ENCODE measurements at places on chromosomes 3 and 15. TPM values are rescaled to one million over a fixed set of nuclear protein-coding genes. Genes with fewer than 3 reads are reported as not detected.

Gene CCDC13
- 0.48 TPM for total RNA-seq

Gene INSYN1
- total RNA-seq: 5.1 TPM

Gene CEP63
- total RNA-seq: 21.4 TPM

Gene SPATA12
- total RNA-seq: not detected

Gene AHSG
- total RNA-seq: not detected

Gene EPB42
- total RNA-seq: not detected

Gene CD47
- total RNA-seq: 14.4 TPM

Gene DPPA4
- 546 TPM for total RNA-seq

Gene ANKRD63
- 0.45 TPM for total RNA-seq

Gene LRRC31
- total RNA-seq: not detected

Gene GHSR
- not detected for total RNA-seq
